Cerebellar cortex (tissue), 1 donor: ENCODE measurements at places on chromosomes 1 and 21.
A peak's percentile ranks its signal among the peaks of the same experiment; 100 is the strongest.

DNA sequence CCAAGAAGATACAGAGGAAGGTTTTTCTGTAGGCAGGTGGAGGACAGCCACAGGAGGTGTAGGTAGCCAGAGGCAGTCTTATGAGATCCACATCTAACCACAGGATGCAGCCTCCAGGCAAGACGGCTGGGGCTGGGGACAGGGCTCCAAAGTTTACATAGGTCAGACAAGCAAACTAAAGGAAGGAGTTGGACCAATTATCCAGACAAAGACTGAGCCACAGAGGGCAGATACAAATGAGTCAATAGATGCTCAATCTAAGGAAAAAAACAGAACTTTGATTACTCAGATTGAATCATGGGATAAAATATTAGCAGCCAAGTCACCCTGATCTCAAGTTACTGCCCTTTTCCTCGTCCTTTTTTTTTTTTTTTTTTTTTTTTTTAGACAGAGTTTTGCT is 91.6 kb downstream of the RGS7 start:
- no peak for DNase-seq

- DNase-seq = no peak
These were observed 2.0 kb downstream of the COL24A1 start for GRCh38 chr1:86154571-86155050.

DNA sequence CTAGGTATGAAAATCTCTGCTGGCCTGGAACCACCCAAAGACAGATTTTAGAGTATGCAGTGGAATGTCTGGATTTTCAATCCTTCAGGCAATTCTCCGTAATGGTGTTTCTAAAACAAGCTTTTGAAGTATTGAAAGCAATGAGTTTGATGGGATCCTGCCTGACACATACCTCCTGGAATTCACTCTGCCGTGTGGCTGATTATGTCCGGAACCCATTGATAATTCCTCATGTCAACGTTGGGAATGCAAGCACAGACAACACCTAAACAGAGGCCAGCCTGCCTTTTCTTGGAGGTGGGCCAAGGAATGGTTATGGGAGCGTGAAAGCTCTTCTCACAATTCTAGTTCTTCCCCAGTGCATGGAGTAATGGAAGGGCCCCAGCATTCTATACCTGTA is 168.9 kb upstream of the HMCN1 start:
- DNase-seq = peak; percentile 63

DNA sequence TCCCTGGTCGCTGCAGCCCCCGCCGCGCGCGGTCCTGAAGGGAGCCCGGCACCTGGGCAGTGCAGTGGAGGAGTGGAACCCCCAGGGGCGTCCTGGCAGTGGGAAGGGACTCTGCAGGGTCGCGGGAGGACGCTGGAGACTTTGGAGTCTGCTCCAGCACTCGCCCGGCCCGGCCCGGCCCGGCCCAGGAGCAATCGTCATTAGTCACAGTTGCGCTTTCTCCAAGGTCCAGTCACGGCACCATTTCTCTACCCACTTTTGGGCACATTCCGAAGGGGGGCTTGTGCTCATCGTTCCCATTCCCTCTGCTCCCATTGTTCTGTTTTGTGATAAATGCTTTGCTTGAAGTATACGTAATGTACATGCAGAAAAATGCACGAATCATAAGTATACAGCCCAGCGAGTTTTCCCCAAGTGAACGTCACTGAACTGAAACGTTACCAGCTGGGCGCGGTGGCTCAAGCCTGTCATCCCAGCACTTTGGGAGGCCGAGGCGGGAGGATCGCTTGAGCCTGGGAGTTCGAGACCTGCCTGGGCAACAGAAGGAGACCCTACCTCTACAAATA is 999 bp downstream of the THAP3 start:
- DNase-seq = no peak

DNA sequence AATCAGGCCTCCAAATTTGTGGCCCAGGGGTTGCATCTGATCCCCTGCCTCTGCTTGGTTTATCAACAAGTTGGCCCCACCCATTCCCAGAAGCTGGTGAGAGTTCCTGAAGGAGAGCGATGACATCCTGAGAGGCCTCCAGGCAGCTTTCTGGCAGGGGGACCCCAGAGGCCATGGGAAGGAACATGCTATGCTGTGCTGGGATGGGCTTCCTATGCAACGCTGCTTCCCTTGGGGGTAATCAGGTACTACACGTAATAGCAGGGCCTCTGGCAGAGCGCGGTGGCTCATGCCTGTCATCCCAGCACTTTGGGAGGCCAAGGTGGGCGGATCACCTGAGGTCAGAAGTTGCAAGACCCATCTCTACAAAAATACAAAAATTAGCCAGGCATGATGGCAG is 8.4 kb upstream of the MTF1 start:
- DNase-seq = no peak

- DNase-seq = no peak
These were observed 189.5 kb downstream of the SIPA1L2 start for GRCh38 chr1:232440325-232441035.

DNA sequence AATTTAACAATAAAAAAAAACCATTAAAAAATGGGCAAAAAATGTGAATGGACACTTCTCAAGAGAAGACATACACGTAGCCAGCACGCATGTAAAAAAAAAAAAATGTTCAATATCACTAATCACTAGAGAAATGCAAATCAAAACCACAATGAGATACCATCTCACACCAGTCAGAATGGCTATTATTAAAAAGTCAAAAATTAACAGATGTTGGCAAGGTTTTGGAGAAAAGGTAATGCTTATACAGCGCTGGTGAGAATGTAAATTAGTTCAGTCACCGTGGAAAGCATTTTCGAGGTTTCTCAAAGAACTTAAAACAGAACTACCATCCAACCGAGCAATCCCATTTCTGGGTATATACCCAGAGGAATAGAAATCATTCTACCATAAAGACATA is 1091.5 kb upstream of the B3GALT2 start:
- no peak for DNase-seq

GRCh38 chr1:55868026-55868425 is 652.9 kb upstream of the USP24 start:
- DNase-seq = peak; percentile 11

- DNase-seq = no peak
These were observed 113.4 kb downstream of the MATN1 start for GRCh38 chr1:30609999-30610345.

GRCh38 chr1:242147096-242147976 is 148.4 kb upstream of the MAP1LC3C start:
- no peak for DNase-seq

GRCh38 chr1:36771240-36771639 is 263.1 kb downstream of the GRIK3 start:
- DNase-seq = no peak

- DNase-seq = no peak
These were observed 37.4 kb downstream of the AK5 start for GRCh38 chr1:77319036-77319705.

- peak; percentile 96 for DNase-seq
These were observed 28.0 kb upstream of the H3-3A start for GRCh38 chr1:226034482-226034881.

DNA sequence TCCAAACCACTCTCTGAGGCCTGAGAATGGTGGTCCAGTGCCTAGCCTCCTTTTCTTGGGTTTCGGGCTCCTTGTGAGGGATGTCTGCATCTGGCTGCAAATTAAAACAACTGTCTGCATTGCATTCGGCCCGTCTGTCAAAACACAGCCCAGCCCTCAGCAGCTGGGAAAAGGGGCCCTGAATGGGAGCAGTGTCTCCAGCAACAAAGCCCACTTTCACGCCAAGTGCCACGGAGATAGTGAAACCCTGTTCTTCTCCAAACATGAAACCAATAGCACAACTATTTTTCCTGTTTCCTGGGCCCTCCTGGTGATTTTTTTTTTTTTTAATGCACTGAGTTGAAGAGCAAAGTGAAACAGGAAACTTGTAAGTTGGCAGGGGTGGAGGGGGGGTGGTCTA is 138.4 kb downstream of the PLXNA2 start:
- no peak for DNase-seq

DNA sequence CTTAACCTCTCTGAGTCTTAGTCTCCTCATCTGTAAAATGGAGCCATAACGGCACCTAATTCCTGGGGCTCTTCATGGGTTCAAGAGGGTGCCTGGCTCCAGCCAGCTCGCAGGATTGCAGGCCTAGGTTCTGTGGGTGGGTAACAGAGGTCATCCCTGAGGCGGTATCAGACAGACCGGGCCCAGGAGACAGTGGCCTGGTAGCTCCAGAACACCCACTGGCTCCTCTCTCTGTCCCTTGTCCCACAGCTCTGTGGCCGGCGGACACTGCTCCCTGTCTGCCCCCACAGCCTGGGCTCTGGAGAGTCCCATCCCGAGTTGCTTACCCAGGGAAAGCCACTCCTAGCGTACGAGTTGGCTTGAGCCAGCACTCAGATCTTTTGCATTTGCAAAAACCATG is 150.3 kb downstream of the PEX14 start:
- DNase-seq = no peak

DNA sequence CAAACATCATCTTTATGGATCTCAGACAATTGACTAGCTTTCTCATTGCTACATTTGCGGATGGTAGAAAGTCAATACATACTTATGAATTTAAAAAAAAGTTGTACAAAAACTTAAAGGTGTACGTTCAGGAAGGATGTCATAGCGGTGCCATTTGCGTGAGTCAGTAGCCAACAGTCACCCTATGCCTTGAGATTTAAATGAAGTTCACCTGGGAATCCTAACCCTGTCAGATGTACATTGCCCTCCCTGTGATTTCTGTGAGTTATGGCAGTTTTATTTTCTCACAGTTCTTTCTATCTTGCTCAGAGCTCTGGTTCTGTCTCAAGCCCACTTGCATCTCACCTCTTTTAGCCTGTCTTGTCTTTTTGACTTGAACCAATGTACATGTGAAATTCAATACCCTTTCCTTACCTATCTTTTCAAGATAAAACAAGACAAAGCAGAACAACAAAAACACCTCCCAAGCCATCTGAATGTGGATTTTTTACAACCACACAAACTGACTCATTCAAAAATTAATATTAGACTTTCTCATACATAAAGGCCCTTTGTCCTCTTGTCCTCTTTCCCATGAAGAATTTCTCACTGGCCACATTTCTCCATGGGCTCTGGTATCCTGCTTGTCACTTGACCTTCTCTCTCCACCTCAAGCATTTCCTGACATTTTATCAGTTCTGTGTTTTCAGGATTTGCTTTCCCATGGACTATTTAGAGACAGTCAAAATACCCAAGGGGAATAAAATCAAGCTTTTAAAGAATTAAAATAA is 25.3 kb upstream of the ZNF697 start:
- no peak for DNase-seq

DNA sequence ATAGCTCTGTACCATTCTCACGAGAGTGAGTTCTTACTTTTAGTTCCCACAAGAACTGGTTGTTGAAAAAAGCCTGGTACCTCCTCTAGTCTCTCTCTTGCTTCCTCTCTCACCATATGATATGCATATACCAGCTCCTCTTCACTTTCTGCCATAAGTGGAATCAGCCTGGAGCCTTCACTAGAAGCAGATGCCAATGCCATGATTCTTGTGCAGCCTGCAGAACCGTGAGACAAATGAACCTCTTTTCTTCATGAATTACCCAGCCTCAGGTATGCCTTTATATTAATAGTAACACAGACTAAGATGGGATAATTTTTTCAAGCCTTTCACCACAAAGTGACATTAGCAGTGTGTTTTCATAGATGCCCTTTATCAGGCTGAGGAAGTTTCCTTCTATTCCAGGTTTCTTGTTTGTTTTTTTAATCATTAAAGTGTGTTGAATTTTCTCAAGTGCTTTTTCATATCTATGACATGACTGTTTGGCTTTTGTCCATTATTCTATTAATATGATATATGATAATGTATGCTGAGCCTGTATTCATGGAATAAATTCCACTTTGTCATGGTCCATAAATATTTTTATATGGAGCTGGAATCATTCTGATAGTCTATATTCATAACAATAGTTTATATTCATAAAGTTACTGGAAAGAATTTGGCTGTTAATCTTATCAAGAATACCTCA is 40.7 kb upstream of the C1orf185 start:
- no peak for DNase-seq

DNA sequence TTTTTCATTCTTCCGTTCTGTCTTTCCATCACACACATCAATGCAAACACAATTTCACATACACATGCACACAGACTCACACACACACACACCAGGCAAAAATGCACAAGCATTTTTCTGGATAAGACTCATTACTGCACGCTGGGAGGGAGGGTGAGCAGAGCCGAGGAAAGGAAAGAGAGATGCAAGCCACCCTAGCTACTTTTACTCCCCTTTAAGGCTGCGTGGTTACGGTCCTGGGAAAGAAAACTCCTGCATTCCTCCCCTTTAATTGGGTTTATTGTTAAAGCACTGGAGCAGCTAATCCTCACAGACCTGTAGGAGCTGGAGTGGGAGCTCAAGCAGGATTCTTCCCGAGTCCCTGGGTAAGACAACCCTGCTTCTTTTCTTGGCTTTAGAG is at the start of gene CAMK1G:
Gene CAMK1G, plus strand, starts transcription at position 307 of the 400 bp plus-strand sequence. CDS start 11,270 bp downstream, outside the sequence.
- DNase-seq = peak; percentile 70

GRCh38 chr1:46289134-46289494 is 14.3 kb downstream of the LRRC41 start:
- no peak for DNase-seq

DNA sequence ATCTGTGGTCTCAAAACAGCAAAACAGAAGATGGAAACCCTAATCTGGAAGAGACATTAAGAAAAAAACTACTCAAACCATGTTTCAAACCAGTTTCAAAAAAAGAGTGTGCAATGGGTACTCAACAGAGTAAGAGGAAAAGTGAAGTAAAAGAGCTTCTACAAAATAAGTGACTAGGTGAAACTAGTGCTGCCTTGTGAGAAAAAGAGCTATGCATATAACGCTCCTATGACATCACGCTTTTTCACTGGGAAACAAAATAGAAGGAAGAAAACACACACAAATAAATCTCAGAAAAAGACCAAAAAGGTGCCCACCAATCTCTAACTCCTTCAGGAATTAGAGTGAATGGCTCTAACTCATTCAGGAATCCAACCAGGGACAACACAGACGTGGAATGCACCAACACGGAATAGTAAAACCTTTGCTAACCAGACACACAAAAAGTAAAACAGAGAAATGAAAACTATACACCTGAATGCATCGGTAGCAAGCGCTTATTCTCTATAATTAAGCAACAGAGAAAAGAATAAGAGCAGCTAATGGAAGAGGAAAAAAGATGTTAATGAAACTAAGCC is 1.3 kb downstream of the FOXJ3 start:
- no peak for DNase-seq

GRCh38 chr1:209884249-209884648 is 53.8 kb upstream of the SYT14 start:
- DNase-seq = no peak

- DNase-seq = no peak
These were observed 512.5 kb upstream of the LRRC7 start for GRCh38 chr1:69055194-69055593.

- DNase-seq = no peak
These were observed 84.6 kb upstream of the NEK7 start for GRCh38 chr1:198072177-198072576.

GRCh38 chr1:73886716-73887115 is 311.3 kb downstream of the LRRIQ3 start:
- DNase-seq = peak; percentile 98
